PC-9 (cell line): ENCODE measurements at places on chromosomes 2 and 18.

DNA sequence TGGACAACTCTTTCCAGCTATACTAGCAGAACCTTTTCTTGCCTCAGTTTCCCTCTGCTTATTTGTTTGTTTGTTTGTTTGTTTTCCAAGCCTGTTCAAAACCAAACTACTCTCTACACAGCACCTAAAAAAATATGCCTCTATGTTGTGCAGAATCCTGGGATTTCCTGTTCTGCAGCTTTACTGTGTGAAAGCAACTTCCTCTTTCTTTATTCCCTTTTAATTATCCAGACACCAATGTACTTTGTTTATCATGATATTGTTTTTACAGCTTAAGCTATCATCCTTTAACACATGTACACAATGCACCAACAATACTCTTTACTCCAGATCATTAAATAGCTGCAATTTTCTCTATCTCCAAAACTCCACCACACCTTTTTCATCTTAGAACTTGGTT is 259.5 kb downstream of the EPHA4 start:
- DNase-seq: no peak

DNA sequence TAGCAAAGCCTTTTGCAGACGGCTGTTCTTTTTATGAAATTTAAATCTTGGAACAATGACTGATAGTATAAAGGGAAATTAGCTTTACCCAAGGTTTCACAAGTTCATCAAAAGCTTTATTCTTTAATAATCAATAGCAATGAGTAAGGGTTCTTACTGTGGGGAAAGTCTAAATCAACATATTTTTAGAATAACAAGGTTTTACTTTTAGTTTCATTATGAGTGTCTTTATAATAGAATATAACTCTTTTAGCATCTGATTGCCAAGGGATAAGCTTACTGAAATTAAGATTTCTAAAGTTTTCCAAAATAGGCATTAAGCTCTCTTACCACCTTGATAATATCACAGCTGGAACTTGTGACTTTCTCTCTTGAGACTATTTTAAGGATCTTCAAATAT is 1489.7 kb downstream of the LRP1B start:
- no peak for DNase-seq

- DNase-seq: no peak
These were observed 57.1 kb upstream of the GPR45 start for GRCh38 chr2:105184420-105184819.

DNA sequence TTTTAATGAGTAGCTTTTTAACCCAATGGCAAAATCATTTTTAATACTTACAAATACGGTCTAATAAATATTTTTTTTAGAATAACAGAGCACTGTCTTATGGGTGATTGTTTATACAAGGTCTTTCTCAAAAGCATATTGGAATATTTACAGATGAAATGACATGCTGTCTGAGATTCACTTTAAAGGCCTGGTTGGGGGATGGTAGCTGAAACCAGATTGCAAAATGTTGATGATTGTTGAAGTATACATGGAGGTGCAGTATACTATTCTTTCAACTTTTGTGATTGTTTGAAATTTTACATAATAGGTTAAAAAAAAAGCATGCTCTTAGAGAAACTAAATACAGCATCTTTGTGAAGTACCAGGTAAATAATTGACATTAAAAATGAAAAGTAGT is 111.2 kb downstream of the FMNL2 start:
- DNase-seq: no peak

DNA sequence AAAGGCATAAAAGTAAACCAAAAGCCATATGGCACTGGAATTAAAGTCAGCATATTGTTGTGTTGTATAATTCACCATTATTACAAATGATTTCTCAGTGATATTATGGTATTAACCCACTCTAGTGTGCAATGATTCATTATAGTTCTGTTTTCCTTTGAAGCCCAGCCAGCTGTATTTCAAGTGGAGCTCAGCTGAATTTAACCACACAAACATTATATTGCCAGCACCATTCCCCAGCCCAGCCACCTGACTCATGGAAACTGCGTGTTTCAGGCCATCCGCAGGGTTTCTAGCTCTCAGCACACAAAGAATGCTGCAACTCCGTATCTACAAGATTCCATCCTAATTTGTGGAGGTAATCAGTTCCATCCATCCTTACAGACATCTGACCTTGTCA is 166.8 kb upstream of the CHAC2 start:
- no peak for DNase-seq

GRCh38 chr2:66772618-66773017 is 337.7 kb downstream of the MEIS1 start:
- DNase-seq: no peak

DNA sequence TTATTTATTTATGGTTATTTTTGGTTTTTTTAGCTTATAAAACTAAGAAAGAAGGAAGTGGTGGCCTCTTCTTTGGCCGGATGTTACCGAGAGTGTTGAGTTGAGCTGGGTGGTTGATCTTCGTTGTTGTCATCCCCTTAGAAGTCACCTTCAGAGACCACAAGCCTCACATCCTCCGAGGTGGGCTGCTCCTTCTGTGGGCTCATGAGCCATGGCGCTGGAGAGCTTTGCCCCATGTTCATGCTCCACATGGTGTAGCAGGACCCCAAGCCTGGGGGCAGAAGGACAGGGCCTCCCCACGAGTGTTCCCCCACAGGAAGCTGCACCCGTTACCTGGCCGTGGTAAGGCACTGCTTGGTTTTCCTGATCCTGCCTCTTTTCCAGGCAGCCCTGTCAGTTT is 23.4 kb downstream of the SNTG2 start:
- no peak for DNase-seq

- DNase-seq: no peak
These were observed 164.1 kb downstream of the GALNT14 start for GRCh38 chr2:30974092-30974491.
